Stimulated activated CD8-positive, alpha-beta memory T cell treated with anti-CD3 and anti-CD28 coated beads, Interleukin-15, amount 100 ng/mL, for 4 hours (primary cell): ENCODE measurements at places on chromosomes 12 and 14.

- DNase-seq = no peak
These were observed 109.0 kb upstream of the ATP2B1 start for GRCh38 chr12:89817501-89818226.

DNA sequence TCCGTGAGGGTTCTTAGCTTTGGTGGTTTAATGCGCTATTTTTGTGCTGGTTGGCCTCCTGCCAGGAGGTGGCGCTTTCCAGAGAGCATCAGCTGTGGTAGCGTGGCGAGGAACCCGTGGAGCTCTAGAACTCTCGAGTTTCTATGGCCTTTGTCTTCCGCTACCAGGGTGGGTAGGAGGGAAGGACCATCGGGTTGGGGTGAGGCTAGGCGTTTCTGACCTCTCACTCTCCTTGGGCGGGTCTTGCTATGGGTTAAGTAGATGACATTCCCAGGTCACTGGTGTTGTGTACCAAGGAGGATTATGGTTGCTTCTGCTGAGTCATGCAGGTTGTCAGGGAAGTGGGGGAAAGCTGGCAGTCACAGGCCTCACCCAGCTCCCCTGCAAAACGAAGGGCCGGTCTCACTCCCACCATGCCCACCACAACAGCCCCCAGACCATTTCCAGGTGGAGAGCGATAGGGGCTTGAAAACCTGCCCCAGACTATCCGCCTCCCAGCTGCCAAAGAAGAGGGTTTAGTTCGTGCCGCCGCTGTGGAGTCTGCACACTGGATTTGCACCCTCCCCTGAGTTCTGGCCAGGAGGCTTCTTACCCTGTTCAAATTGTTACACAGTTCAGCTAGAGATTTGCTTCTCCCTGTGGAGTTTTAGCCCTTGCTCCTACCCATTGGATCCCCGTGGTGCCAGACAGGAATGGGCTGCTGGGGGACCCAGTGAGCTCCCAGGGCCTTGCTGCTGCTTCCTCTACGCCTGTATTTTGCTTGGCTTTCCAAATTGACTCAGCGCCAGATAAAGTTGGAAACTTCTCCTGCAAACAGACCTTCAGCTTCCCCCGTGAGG is 21.9 kb downstream of the RNFT2 start:
- no peak for DNase-seq

GRCh38 chr14:65549429-65549828 is 136.9 kb downstream of the FUT8 start:
- no peak for DNase-seq

DNA sequence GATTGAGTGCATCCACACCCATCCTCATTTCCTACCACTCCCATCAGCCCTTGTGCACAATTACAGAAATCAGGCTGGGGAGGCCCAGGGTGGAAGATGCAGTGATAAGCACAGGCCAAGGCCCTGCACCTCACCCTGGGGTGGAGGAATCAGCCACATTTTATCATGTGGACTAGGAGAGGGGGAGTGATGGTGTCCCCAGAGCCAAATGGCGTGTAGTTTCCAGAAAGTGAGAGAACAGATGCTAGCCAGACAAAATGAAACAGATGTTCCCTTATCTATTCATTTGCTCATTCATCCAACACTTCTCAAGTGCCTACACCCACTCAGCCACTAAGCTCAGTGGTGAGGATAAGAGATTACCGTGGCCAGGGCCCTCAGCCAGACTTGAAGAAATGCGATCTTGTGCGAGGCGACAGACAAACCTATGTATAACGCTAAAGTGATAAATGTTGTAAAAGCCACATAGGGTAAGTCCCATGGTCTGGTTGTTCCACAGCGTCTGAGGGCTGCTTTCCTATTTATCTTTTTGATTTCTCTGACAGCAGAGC is 93.6 kb downstream of the STAB2 start:
- DNase-seq = no peak

- peak; percentile 52 for DNase-seq
These were observed 5.0 kb downstream of the REM2 start for GRCh38 chr14:22887990-22888378.

- no peak for DNase-seq
These were observed 24.9 kb downstream of the FBXO21 start for GRCh38 chr12:117165342-117165741.

DNA sequence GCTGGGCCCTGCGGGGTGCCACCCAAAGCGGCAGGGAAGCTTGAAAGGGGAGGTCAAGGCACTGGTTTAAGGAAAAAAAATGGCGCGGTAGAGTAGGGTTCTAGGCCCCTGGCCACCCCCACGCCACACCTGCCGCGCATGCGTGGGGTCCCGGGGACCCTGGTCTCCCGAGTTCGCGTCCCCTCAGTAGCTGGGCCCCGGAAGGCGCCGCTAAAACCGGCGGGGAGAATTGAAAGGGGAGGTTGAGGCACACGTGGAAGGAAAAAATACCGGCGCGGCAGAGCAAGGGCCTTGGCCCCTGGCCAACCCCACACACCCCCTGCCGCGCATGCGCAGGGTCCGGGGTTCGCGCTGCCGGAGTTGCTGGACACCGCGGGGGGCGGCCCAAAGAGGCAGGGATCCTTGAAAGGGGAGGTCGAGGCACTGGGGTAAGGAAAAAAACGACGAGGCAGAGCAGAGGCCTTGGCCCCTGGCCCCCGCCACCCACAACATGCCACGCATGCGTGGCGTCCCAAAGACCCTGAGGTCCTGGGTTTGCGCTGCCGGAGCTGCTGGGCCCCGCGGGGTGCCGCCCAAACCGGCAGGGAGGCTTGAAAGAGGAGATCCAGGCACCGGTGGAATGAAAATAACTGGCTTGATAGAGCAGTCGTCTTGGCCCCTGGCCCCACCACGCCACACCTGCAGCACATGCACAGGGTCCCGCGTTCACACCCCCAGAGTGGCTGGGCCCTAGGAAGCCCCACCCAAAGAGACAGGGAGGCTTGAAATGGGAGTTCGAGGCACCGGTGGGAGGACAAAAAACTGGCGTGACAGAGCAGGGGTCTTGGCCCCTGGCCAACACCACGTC is 314.5 kb downstream of the ALG10 start:
- no peak for DNase-seq

DNA sequence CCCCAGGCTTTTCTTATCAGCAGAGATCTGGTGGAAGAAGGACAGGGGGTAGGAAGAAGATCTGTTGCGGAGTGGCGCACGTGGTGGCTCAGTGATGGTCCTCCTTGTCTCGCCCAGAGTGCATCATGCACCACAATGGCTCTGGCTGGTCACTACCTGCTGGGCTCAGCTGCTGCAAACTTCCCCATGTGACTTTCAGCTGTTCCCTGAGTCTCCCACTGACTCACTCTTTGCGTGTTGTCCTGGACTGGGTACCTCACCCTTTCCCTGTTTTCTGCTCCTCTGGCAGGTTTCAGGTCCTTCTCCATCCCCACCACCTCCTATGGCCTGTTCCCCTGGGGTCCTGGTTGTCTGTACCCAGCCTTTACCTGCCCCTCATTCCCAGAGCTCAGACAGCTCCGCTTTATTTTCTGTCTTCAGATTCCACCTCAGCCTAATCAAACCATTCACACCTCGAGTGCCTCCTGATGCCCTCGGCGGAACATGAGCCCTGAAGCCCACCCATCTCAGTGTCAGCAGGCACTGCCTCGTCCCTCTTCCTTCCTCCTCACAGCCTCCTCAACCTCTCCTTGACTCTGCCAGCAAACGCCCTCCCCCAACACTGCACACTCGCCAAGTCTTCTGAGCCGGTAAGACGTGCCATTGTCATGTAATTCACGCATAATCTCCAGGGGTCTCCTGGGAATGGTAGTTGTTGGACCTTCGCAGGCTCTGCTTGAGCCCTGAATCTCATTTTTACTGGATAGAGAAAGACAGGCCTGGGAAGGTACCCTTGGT is 1.8 kb downstream of the C1R start:
- DNase-seq = no peak

GRCh38 chr12:121811434-121812319 is 7.9 kb downstream of the SETD1B start:
- peak; percentile 44 for DNase-seq

DNA sequence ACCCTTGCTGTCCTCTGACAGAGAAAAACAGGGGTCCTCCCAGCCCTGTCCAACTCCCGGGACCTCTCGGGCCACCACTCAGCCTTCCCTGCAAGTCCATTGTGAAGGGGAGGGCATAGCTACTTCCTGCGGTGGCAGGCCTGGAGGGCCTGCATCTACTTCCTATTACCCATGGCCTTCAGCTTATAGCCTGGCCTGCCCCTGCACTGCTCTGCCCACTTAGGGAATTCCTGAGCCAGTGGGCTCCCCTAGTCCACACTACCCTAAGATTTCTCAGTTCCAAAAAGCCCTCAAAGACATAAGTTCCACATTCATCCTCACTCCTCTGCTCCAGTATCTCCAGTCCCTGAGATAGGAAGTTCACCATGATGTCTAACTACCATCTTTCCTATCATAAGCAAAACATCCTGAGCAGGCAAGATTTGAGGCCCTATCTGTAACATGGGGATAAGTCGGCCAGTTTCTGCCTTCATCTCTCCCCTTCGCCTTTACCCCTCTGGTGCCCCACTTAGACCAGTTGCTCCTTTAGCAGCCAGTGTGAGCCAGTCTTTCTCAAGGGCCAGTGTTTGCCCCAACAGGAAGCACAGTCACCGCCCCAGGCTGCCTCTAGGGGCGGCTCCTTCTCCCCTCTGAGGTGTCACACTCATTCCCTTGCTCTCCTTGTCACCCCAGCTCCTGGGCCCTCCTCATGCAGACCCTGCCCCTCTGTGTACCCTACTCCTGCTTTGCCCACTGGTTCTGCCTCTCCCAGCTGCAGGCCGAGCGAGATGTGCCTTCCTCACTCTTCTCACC is 10.9 kb downstream of the HDAC7 start:
- no peak for DNase-seq

DNA sequence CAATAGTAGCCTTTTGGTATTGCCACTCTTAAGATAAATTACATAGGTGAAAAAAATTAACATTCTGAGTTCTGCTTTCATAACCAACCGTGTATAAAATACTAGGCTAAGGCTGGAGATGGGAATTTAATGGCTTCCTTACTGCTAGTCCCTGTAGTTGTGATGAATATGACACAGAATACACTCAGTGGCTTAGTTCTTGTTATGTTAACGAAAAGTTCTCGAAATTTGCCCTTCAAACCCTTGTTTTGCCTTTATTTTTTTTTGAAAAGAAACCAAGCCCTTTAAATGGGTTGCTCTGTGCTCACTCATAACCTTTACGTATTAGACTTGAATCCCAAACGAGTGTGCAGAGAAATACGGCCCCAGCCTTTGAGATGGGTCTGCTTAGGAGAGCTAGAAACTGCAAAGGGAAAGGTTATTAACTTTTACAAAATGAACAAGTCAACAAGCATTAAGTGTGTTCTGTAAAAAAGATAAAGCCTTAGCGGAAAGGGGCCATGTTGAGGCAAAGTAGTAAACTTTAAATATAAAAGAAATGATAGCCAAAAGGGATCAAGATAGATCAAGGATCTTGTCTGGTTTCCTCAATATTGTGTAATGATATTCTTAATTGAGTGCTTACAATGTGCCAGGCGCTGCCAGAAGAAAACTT is 1.7 kb downstream of the NUDT4 start:
- DNase-seq = no peak

DNA sequence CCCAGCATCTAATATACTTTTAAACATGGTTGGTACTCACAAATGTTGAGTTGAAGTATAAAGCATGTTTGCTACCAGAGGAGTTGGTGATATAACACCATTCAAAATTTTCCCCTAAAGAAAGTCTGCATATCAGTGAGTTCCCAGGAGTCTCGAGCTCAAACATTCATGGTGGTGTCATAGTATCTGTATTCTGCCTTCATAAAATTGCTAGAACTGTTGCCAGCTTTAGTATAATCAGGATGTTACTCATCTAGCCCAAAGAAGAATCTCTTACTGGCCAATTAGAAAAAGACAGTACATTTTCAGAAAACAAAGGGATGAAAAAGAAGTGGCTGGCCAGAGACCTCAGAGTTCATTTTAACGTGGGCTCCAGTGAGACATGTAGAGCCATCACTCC is 374.7 kb downstream of the KCNH5 start:
- no peak for DNase-seq

DNA sequence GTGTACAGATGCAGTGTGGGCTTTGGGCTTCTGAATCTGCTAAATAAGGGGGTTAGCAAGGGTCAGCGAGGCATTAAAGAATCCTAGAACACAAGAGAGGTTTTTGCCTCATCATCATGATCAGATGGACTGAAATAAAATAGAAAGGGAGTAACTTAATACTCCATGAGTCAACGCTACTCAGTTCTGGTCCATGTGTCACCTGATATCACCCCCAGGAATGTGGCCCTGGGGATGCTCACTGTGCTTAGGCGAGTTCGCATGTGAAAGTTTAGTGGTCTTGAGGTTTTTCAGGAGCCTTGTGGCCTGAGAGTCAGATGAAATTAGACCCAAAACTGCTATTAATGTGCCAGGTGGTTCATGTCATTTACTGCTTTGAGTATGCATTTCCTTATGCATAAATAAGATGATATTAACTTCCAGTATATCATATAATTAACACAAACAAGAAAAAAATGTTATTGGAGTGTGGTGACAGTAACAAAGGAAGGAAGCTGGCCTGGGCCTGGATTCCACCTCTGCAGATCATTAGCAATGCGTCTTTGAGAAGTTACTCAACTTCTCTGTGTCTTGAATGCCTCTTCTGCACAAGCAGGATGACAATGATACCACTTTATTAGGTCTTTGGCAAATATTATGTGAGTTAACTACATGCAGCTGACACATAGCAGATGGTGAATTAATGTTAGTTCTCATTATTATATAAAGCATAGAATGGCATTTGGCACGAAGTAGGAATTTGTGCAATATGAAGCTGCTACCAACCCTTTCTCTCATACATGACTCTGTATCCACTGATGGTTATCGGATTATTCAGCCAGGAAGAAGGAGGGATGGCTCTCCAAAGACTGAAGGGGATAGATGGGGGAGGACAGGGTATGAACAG is 1272.6 kb downstream of the AACS start:
- no peak for DNase-seq

DNA sequence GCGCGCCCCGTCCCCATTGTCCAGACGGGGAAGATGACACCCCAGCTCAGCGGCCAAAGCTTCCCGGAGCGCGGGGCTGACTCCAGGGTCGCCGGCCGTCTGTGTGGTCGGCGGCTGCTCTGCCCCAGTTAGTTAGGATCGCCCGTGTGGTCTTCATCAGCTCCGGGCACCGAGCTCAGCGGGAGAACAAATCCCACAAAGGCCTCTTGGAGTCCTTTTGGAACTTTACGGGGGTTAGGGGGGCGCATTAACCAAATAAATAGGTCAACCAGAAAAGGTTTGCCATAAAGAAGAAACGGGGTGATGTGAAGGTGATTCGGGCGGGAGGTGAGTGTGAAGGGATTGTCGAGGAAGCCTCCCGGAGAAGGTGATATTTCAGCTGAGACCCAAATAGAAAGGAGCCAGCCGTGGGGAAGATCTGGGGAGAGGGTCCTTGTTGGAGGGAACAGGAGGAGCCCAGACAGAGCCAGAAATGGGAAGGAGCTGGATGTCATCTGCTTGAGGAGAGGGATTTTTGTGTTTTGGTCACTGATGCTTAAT is 697 bp downstream of the ATP6V0A2 start:
- DNase-seq = no peak
